Kidney (tissue), 22 donors: ENCODE measurements at places on chromosomes 7 and 10. TPM values are rescaled to one million over a fixed set of nuclear protein-coding genes. Genes with fewer than 3 reads are reported as not detected.
A peak's percentile ranks its signal among the peaks of the same experiment; 100 is the strongest.

- no peak overlapping the region for H3K27ac ChIP-seq
- no peaks in the 10 kb centered on the region for H3K36me3 ChIP-seq
- no peak for DNase-seq
- no peaks in the 10 kb centered on the region for H3K4me1 ChIP-seq
- H3K4me3 ChIP-seq: no peak overlapping the region
Observed at GRCh38 chr10:43890124-43890523, 241.4 kb upstream of the ZNF32 start.

- no peaks in the 10 kb centered on the region for H3K27me3 ChIP-seq
- H3K4me1 ChIP-seq: no peaks in the 10 kb centered on the region
- no peak for DNase-seq
Observed at GRCh38 chr10:74898201-74898976, 72.0 kb downstream of the KAT6B start.

DNA sequence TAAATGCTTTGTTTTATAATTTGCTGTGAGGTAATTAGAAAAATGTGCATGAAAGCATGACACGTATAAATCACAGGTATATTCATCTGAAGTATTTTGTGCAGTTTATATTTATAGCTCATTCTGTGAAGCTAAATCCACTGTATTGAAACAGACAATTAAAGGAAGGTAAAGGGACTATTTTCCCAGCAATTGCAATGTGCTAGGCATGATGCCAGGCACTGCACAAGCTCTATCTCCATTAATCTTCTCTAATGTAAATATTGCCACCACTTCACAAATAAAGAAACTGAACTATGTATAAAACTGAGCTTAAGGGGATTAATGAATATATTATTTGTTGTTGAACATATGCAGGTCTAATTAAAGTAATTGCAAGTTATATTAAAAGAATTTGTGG lies 1012.5 kb downstream of the NRG3 start:
- H3K27me3 ChIP-seq: no peaks in the 10 kb centered on the region
- no peak overlapping the region for H3K4me3 ChIP-seq
- H3K4me1 ChIP-seq: no peaks in the 10 kb centered on the region
- H3K36me3 ChIP-seq: no peaks in the 10 kb centered on the region
- no peak overlapping the region for H3K27ac ChIP-seq
- no peak for DNase-seq

GRCh38 chr10:46518028-46518725 lies 38.3 kb downstream of the GPRIN2 start:
- H3K27me3 ChIP-seq: no peaks in the 10 kb centered on the region
- no peak overlapping the region for H3K4me3 ChIP-seq
- H3K4me1 ChIP-seq: no peaks in the 10 kb centered on the region
- H3K36me3 ChIP-seq: no peaks in the 10 kb centered on the region
- DNase-seq: no peak

CPA4 gene
- 1.1 TPM for total RNA-seq

OPN4 gene
- not detected for total RNA-seq

- H3K27me3 ChIP-seq: no peaks in the 10 kb centered on the region
- DNase-seq: no peak
- H3K36me3 ChIP-seq: no peaks in the 10 kb centered on the region
- H3K4me1 ChIP-seq: no peaks in the 10 kb centered on the region
- H3K27ac ChIP-seq: no peak overlapping the region
Observed at GRCh38 chr10:78199759-78200158, 166.1 kb downstream of the RPS24 start.

DNA sequence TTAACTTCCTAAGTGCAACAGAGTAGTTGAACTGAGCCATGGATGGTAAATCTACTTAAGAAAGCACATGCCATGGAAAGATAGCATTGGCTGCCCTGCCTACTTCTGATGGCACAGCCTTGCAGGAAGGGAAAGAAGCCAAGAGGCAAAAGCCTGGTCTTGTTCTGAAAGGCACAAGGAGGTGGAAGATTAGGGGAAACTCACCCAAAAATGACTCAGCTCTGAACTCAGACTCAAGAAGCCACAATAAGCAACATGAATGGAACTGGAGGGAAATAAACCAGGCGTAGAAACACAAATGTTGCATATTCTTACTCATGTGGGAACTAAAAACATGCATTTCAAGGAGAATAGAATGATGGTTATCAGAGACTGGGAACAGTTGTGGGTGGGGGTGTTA lies 20.8 kb upstream of the ALOX5 start:
- no peaks in the 10 kb centered on the region for H3K36me3 ChIP-seq
- H3K27me3 ChIP-seq: no peaks in the 10 kb centered on the region
- no peak overlapping the region for H3K4me3 ChIP-seq
- DNase-seq: no peak
- no peak overlapping the region for H3K27ac ChIP-seq
- no peaks in the 10 kb centered on the region for H3K4me1 ChIP-seq

GRCh38 chr10:133022776-133023100 lies 65.0 kb upstream of the ADGRA1 start:
- peak; percentile 80 for DNase-seq
- no peak overlapping the region for H3K4me3 ChIP-seq
- no peaks in the 10 kb centered on the region for H3K36me3 ChIP-seq
- no peaks in the 10 kb centered on the region for H3K4me1 ChIP-seq
- H3K27ac ChIP-seq: no peak overlapping the region

- H3K4me1 ChIP-seq: peaks cover 3% of the 10 kb centered on the region
- no peak overlapping the region for H3K4me3 ChIP-seq
- H3K27me3 ChIP-seq: no peaks in the 10 kb centered on the region
Observed at GRCh38 chr7:1847260-1848001, 177.4 kb downstream of the ELFN1 start.

DNA sequence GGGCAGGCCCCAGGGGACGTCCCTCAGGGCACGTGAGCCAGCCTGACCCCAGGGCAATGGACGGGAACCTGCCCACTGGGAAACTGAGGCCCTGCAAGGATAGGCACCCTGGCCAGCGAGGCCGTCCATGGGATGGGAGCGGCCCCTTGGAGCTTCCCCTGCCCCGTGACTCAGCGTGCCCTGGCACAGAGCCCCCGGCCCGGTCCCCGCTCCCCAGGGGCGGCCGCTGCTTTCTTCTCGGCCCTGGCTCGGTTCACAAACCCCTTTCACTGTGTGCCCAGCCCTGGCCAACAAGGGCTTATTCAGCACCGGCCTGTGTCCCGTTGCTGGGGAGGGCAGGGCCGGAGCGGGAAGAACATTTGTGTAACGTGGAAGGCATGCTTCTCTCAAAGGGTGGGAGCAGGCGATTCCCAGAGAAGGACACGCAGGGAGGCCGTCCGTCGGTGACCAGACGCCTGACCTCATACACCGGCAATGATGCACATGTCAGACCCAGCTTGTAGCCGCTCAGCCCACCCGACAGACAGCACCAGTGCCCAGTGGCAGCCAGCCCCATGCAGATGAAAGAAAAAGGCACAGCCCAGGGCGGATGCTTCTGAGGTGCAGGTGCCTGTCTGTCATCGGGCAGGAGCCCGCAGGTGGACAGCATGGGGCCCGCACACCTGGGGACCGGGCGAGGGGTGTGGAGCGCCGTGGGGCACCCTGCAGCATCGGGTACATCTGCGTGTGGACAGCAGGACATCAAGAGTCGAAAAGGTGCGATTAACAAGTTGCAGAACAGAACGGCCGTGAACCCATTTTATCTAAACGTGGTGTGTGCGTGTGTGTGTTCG lies 94.5 kb downstream of the PDGFA start:
- no peak overlapping the region for H3K4me3 ChIP-seq
- DNase-seq: no peak
- no peaks in the 10 kb centered on the region for H3K27me3 ChIP-seq
- H3K36me3 ChIP-seq: no peaks in the 10 kb centered on the region
- no peak overlapping the region for H3K27ac ChIP-seq

DNA sequence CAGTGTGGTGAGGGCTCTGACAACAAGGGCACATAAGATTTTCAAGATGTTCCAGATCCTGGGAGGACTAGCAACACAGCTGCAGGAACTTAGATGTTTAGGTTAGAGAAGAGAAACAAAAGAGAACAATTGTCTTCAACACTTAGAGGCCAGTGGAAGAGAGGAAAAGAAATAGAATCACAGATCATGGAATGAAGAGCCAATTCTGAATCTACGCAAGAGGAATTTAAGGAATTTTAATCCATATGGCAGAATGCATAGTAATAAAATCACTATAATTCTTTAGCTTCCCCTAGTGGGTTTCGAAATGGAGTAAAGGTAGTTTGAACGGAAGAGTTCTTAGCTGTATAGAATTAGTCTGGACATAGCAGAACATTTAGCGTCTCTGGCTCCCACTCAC lies 114.6 kb upstream of the LRRTM3 start:
- no peak overlapping the region for H3K4me3 ChIP-seq
- no peaks in the 10 kb centered on the region for H3K36me3 ChIP-seq
- H3K27me3 ChIP-seq: no peaks in the 10 kb centered on the region
- H3K27ac ChIP-seq: no peak overlapping the region

DNA sequence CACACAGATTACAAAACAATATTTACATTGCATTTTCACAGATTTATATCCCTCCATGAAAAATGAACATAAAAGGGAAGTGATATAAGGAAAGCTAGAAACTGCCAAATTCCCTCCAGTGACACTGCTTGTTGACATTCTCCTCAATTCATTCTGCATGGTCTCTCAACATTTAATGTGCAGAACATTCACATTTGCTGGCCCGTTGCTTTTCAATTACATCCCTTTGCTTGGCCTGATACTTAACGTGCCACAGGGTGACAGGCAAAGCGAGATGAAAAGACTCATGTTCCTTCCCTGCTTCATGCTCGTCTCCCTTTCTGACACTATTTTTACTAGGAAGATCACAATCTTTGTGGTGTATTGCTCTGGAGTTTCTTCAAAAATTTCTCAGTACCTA lies 1019.7 kb upstream of the LRRN3 start:
- DNase-seq: no peak
- H3K36me3 ChIP-seq: no peaks in the 10 kb centered on the region
- H3K27ac ChIP-seq: no peak overlapping the region
- no peak overlapping the region for H3K4me3 ChIP-seq
- H3K4me1 ChIP-seq: no peaks in the 10 kb centered on the region

RUFY2 gene
- total RNA-seq: 27.5 TPM

CDHR1 gene
- total RNA-seq: 1.1 TPM

GRCh38 chr10:90470966-90471365 lies 386.9 kb downstream of the HTR7 start:
- peak; percentile 42 for DNase-seq
- no peaks in the 10 kb centered on the region for H3K27me3 ChIP-seq
- no peaks in the 10 kb centered on the region for H3K36me3 ChIP-seq
- H3K4me1 ChIP-seq: no peaks in the 10 kb centered on the region
- no peak overlapping the region for H3K27ac ChIP-seq

DNA sequence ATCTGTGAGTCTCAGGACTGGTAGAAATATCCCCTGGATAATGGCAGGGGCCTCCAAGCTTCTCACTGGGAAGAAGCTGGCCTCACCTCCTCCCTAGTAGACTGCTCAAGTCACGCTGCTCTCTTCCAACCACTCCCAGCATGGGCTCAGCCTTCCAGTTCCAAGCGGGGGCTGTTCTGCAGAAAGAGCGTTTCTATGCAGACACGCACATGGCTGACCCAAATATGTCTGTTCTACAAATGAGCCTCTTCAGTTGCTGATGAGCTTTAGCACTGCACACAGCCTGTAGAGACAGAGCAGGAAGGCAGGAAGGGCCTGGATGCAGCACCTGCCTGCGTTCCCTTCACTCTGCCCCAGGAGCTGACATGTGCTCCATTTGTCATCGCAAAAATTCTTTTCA lies 523.9 kb upstream of the MGMT start:
- no peak overlapping the region for H3K4me3 ChIP-seq
- H3K27ac ChIP-seq: no peak overlapping the region
- H3K4me1 ChIP-seq: no peaks in the 10 kb centered on the region
- H3K27me3 ChIP-seq: no peaks in the 10 kb centered on the region

DNA sequence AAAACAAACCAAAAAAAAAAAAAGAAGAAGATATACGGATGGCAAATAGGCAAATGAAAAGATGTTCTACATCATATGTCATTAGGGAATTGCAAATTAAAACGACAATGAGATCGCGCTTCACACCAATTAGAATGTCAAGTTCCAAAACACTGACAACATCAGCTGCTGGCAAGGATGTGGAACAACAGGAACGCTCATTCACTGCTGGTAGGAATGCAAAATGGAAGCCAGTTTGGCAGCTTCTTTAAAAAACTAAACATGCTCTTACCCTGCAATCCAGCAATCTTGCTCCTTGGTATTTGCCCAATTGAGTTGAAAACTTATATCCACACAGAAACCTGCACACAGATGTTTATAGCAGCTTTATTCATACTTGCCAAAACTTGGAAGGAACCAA lies 34.8 kb downstream of the CALML5 start:
- no peaks in the 10 kb centered on the region for H3K27me3 ChIP-seq
- no peak for DNase-seq
- H3K36me3 ChIP-seq: peaks cover 5% of the 10 kb centered on the region

- DNase-seq: no peak
- no peaks in the 10 kb centered on the region for H3K4me1 ChIP-seq
- H3K27ac ChIP-seq: no peak overlapping the region
- H3K36me3 ChIP-seq: no peaks in the 10 kb centered on the region
- H3K4me3 ChIP-seq: no peak overlapping the region
- no peaks in the 10 kb centered on the region for H3K27me3 ChIP-seq
Observed at GRCh38 chr7:47832105-47832715, 116.1 kb downstream of the PKD1L1 start.

DNA sequence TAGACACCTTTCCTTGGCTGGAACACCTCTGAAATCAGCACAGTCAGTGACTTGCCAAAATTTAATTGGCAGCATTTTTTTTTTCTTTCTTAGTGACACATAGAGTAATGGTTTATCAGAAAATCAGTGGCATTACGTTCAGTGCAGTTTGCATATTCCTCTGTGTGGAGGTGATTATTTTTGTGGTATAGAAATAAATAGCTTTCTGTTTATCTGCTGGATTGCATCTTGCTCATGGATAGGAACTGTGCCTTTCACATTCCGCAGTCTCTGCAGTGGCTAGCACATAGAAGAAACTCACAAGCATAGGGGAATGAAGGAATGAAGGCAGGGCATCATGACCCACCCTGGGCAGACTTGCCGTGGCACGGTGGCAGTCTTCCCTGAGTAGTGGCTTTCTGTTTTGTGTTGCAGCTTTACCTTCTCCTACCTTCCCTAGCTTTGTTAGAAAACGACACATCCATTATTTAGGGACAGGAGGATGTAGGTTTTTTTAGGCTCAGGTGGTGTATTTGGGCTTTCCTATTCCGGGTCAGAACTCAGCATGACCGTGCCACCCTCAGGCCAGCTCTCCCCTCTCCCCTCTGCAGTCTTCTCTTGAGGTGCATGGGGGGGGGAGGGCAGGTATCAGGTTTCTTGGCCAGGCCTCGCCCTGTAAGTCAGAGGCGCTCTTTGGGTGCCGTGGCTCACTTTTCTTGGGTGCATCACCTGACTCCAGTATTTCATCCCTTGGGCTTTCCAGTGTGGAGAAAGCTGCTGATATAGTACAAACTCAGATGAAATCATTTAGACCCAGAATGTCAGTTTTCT lies 112.5 kb upstream of the GJD4 start:
- no peaks in the 10 kb centered on the region for H3K36me3 ChIP-seq
- H3K4me3 ChIP-seq: no peak overlapping the region
- DNase-seq: no peak
- H3K4me1 ChIP-seq: no peaks in the 10 kb centered on the region
- no peaks in the 10 kb centered on the region for H3K27me3 ChIP-seq
- H3K27ac ChIP-seq: no peak overlapping the region
